Left ventricle myocardium inferior (tissue), 1 donor: ENCODE measurements at places on chromosomes 11 and 22. TPM values are rescaled to one million over a fixed set of nuclear protein-coding genes. Genes with fewer than 3 reads are reported as not detected.

The NUCB2 gene
- 101 TPM for total RNA-seq

- H3K27me3 ChIP-seq = no peaks in the 10 kb centered on the region
- H3K4me1 ChIP-seq = peaks cover 18% of the 10 kb centered on the region
- DNase-seq = no peak
- H3K27ac ChIP-seq = no peak overlapping the region
Observed at GRCh38 chr11:118064956-118065355, 11.9 kb upstream of the TMPRSS4 start.

- no peaks in the 10 kb centered on the region for H3K36me3 ChIP-seq
- H3K27me3 ChIP-seq = no peaks in the 10 kb centered on the region
- peaks cover 98% of the 10 kb centered on the region for H3K4me1 ChIP-seq
Observed at GRCh38 chr22:30310881-30311771, 15.6 kb downstream of the TBC1D10A start.

DNA sequence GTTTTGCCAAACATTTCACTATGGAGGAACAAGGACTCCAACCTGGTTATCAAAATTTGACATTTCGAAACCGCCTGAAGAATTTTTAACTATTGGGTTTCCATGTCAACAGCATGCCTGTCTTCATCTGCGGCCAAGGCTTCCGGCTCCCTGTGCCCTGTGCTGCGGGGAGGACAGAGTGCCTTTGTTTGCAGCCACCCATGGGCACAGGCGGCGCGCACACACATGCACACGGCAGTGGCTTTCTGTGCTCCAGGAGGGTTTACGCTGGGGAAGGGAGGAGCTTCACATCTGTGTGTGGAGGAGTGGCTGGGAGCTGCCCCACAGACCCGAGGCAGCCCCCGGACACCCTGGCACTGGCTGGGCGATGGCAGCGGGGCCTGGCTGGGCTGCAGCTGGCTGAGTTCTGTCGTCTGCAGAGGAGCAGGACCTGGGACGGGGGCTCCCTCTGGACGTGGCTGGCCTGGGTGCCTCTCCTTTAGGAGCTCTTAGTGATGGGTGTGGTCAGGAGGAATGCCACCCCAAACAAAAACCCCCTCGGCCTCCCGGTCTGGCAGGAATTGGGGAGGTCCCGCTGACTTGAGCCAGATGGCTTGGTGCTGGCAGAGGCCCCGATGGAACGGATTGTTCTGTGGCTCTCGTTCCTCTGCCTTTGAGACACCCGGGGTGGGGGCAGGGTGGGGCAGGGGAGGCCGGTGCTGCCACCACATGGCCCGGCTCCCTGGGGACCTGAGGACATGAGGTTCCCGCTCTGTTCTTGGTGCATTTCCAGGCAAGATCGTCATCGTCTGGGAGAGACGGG, 1290.9 kb downstream of the BRD1 start:
- peaks cover 92% of the 10 kb centered on the region for H3K27me3 ChIP-seq
- no peak overlapping the region for H3K4me3 ChIP-seq
- DNase-seq = no peak
- peak overlapping the region; percentile 23 for H3K27ac ChIP-seq
- H3K36me3 ChIP-seq = no peaks in the 10 kb centered on the region

- H3K4me3 ChIP-seq = no peak overlapping the region
- peaks cover 93% of the 10 kb centered on the region for H3K27me3 ChIP-seq
- no peak overlapping the region for H3K27ac ChIP-seq
- H3K4me1 ChIP-seq = no peaks in the 10 kb centered on the region
Observed at GRCh38 chr22:49735411-49735900, 92.2 kb downstream of the BRD1 start.

DNA sequence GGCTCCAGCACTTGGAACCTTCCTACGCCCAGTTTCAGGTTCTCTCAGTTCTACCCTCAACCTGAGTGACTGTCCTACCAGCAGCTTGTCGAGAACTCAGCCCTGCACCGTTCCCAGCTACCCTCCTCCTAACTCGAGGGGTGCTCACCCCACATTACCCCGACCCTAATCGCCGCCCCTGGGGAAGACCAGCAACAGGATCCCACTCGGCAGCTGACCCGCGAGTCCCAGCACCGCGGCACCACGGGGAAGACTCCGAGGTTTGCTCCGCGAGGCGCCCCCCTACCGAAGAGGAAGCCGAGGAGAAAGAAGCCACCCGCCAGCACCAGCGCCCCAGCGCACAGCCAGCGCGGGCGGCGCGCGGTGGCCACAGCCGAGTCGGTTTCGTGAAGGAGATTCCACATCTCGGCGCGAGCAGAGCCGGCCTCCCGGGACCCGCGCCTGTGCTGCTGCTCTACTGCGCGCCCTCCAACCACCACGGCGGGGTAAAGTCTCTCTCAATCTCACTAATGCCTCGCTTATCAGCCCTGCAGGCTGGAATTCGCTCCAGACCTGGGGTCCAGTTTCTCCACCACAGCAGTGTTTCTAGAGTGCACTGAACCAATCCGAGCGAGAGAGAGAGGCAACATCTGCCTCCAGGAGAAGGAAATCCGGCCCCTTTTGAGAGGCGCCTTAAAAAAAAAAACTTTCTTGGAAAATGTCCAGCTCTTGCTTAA, at the start of gene FOLH1:
Gene FOLH1 (minus strand): TSS at position 597 of the 716 bp plus-strand sequence. CDS start 193 bp downstream, at position 404.
- peak; percentile 22 for DNase-seq
- peak within 1 kb of the TSS; percentile 64 for H3K4me3 ChIP-seq
- H3K27me3 ChIP-seq = peaks cover 27% of the 10 kb centered on the region

DNA sequence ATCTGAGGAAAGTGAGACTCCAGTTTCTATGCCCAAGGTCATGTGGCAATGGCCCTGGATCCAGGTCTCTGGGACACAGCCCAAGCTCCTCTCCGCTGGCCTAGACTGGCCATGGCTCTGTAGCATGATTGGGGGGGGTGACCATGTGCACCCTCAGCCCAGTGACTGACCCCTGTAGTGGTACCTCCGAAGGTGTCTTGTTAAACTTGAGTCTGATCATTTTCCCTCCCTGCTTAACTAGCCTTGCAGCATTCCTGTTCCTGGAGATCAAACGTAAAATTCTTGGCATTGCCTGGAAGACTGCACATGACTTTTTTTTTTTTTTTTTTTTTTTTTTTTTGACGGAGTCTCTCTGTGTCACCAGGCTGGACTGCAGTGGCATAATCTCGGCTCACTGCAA, 1116.0 kb downstream of the TBC1D22A start:
- no peak for DNase-seq
- peaks cover 73% of the 10 kb centered on the region for H3K27me3 ChIP-seq
- H3K4me1 ChIP-seq = no peaks in the 10 kb centered on the region
- H3K4me3 ChIP-seq = no peak overlapping the region
- H3K36me3 ChIP-seq = no peaks in the 10 kb centered on the region

GRCh38 chr11:134139303-134139872, 70.5 kb downstream of the JAM3 start:
- peaks cover 6% of the 10 kb centered on the region for H3K4me1 ChIP-seq
- peak overlapping the region; percentile 35 for H3K27ac ChIP-seq
- no peak overlapping the region for H3K4me3 ChIP-seq
- no peaks in the 10 kb centered on the region for H3K27me3 ChIP-seq
- peaks cover 10% of the 10 kb centered on the region for H3K36me3 ChIP-seq
